ENCODE measurements at places on chromosomes 2 and 18. TPM values are rescaled to one million over a fixed set of nuclear protein-coding genes. Genes with fewer than 3 reads are reported as not detected.

Gene EML6
- 6.9 TPM for total RNA-seq

Gene MTCL1
- total RNA-seq = 14.1 TPM

Gene KRTCAP3
- total RNA-seq = not detected

Gene GAREM1
- total RNA-seq = 19.7 TPM

Gene ANKRD62
- total RNA-seq = 0.06 TPM

Gene COL5A2
- 387 TPM for total RNA-seq

Gene CYS1
- 2.0 TPM for total RNA-seq

Gene BOD1L2
- total RNA-seq = not detected

Gene ORC2
- 18.4 TPM for total RNA-seq

Gene NABP1
- 7.7 TPM for total RNA-seq

Gene MARCO
- total RNA-seq = 3.0 TPM

Gene C2orf15
- 5.7 TPM for total RNA-seq

Gene IL1A
- total RNA-seq = 0.55 TPM

Gene SGPP2
- total RNA-seq = 8.9 TPM

Gene ZAP70
- total RNA-seq = 1.9 TPM

Gene UGT1A10
- total RNA-seq = not detected

Gene RAD51AP2
- total RNA-seq = 0.69 TPM

Gene HOXD12
- not detected for total RNA-seq

Gene DLGAP1
- total RNA-seq = 30.7 TPM

Gene COLEC12
- 59.8 TPM for total RNA-seq

Gene MMADHC
- total RNA-seq = 101 TPM

Gene CD28
- 3.7 TPM for total RNA-seq

Gene TMEM247
- total RNA-seq = not detected

Gene CTLA4
- total RNA-seq = 0.30 TPM

Gene PPP3R1
- total RNA-seq = 23.8 TPM

Gene E2F6
- total RNA-seq = 13.7 TPM

Gene FBXO41
- total RNA-seq = 20.1 TPM

Gene MC2R
- total RNA-seq = not detected

Gene RGPD6
- total RNA-seq = 121 TPM

Gene TNFAIP6
- 2.9 TPM for total RNA-seq

Gene IL18RAP
- 0.22 TPM for total RNA-seq

Gene SMCHD1
- 189 TPM for total RNA-seq

Gene VWC2L
- total RNA-seq = 3.0 TPM

Gene LIMS2
- total RNA-seq = 6.0 TPM

Gene TUBB8B
- total RNA-seq = not detected

Gene VWA3B
- 4.1 TPM for total RNA-seq

Gene TTC21B
- total RNA-seq = 79.2 TPM

Gene IKZF2
- 18.5 TPM for total RNA-seq

Gene PAX8
- total RNA-seq = 7.0 TPM

Gene G6PC2
- total RNA-seq = not detected

Gene PLCL1
- total RNA-seq = 22.0 TPM

Gene ABCG5
- 0.10 TPM for total RNA-seq
